ENCODE measurements at places on chromosomes 2 and 18.
A peak's percentile ranks its signal among the peaks of the same experiment; 100 is the strongest.

DNA sequence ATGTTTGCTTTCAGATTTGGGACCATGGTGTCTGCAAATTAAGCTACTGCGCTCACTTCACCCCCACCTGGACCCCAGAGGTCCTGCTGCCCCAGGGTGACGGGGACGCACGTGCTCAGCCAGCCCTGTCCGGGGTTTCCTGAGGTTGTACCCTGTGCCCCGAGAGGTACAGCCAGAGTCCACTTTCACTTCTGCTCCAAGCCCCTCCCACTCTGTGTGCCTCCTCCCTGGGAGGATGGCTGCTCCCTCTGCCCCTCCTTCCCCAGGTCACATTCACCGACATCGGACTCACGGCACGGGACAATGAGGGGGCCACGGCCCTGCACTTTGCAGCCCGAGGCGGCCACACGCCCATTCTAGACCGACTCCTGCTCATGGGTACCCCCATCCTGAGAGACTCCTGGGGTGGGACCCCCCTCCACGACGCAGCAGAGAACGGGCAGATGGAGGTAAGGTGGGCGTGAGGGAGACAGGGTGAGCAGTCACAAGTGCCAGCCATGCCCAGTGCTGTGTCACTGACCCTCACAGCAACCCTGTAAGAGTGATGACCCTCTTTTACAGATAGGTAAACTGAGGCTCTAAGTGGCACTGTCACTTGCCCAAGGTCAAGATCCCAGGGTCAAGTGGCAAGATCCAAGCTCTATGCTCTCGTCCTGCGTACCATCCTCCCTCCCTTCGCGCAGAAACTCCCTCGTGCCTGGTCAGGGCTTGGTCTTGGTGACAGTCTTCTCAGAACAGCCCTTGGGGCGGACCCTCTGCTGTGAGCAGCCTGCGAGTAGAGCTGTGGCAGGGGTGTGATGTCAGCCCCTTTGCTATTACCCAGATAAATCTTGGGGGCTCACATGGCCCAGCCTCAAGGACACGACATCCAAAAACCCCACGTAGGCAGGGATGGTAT lies 7.6 kb downstream of the ESPNL start:
- peak; percentile 52 for DNase-seq

DNA sequence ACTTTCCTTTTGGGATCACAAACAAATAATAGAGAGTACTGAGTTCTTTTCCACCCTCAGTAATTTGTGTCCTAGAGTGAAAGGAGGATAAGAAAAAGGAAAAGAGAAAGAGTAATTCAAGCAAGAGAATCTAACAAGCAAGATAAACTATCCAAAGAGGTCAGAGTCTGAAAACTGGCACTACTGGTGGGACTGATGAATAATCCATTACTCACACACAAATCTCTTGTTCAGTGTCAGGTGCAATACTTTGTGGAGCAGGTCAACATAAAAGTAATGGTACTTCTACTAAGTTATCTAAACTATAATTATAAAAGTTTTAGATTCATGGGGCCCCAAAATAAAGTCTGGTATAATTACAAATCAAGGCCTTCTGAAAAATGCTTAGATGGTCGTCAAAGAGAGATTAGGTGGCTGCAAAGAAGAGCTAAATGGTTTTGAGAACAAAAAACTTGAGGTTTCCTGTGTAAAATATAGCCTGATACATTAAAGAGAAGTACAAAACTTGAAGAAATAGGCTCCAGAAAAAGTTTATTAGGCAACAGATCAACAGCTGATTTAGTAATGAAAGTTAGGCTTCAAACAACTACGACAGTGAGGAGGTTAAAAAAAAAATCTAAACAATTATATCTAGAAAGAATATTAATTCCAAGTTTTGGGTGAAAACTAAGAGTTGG lies 109.4 kb downstream of the BAZ2B start:
- DNase-seq: no peak

DNA sequence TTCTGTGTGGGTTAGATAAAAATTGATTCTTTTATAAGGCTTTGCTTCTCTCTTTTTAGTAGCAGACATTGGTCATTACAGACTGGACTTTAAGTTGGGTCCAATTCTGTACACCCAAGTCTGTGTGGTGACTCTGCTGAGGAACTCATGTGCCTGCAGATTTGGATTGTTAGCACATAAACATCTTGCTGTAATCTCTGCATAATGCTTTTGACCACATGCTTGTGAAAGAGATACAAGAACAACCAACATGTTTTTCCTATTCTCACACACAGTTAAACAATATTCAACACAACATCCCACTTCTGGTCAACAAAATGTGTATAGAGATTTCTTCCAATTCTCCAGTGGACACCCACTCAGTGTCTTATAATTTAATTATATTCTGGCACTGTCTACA lies 270.1 kb downstream of the RDH14 start:
- no peak for DNase-seq

DNA sequence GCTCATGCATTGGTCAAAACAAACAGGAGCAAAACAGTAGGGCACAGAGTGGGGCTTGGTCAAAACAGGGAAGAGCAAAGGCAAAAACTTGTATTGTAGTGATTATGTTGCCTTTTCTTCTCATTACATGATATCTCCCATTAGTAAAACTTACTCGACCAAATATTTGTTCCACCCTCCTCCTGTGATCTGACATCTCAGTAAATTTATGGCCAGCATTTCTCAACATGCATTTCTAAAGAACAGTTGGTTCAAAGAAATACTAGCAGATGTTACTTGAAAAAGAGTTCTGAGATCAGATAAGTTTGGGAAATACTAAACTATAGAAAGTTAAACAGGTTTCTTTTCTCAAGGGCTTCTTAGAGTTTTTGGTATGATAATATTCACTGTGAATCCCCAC lies 423.1 kb downstream of the FIGN start:
- no peak for DNase-seq

- no peak for DNase-seq
Observed at GRCh38 chr18:47427923-47428637, 176.6 kb upstream of the SKOR2 start.

GRCh38 chr18:31513189-31513935 lies 15.4 kb downstream of the DSG2 start:
- DNase-seq: no peak

- no peak for DNase-seq
Observed at GRCh38 chr2:29528891-29529520, 392.4 kb downstream of the ALK start.

DNA sequence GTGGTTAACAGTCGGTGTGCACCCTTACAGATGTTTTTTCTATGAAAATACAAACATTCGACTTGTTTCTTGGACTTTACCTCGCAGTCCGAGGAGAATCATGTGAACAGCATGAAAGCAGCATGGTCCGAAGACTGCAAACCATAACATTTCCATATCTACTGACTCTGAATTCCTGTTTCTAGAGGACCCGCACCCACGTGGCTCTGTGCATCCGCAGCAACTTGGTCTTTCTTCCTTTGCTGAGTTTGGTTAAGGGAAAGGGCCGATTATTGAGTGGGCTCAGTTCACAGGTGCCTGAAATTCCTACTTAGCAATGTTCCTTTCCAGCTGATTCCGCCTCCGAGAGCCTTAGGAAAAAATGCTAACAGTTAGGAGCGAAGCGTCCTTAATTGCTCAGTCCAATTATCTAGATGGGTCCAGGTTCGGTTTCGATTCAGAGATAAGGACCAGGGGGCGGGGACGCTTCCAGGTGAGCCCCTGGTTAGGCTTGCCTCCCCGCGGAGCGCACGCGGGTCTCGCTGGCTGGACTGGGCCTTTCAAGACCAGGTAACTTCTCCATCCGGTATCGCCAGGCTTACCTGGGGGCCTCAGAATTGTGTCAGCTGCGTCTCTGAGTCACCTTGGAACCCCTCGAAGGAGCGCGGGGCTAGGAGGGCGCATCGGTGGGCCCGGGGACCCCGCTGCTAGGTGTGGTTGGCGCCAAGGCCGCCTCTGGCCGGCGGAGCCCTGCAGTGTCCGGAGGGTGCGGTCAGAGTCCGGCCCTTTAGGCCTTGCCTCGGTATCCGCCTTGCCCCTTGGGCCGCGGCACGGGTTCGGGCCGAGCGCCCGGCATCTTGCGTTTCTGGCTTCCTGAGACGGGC lies 1.1 kb upstream of the B3GNT2 start:
- DNase-seq: no peak

DNA sequence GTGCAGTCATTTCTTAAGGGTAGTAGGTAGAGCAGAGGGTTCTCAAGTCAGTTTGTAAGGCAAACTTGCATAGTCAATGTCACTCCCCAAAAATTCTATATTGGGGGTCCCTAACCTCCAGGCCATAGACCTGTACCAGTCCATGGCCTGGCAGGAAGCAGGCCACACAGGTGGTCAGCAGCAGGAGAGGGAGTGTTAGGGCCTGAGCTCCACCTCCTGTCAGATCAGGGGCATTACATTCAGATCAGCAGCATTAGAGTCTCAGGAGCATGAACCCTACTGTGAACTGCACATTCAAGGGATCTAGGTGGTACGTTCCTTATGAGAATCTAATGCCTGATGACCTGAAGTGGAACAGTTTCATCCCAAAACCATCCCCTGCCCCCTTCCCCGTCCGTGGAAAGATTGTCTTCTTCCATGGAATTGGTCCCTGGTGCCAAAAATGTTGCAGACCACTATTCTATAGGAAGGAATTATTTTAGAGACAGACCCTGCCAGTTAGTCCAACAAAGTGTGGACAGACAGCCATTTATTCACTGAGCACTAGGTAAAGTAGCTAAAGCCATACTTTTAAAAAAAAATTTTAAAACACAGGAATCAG lies 6.7 kb downstream of the COA5 start:
- DNase-seq: no peak
